ENCODE measurements at places on chromosomes 12 and 14. TPM values are rescaled to one million over a fixed set of nuclear protein-coding genes. Genes with fewer than 3 reads are reported as not detected.

DNA sequence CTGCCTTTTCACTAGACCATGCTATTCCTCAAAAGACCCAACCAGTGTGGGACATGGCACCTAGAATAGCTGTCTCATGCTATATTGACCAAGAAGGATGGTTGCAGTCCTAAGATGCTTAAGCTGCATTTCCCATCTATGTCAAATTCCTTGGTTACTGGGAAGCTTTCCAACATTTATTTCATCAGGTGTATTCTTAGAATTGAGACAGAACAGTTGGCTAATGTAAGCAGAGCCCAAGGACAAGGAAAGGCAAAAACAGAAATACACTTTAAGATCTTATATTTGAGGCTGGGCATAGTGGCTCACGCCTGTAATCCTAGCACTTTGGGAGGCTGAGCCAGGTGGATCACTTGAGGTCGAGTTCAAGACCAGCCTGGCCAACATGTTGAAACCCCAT, 24.7 kb downstream of the ARG2 start:
- DNase-seq = no peak

DNA sequence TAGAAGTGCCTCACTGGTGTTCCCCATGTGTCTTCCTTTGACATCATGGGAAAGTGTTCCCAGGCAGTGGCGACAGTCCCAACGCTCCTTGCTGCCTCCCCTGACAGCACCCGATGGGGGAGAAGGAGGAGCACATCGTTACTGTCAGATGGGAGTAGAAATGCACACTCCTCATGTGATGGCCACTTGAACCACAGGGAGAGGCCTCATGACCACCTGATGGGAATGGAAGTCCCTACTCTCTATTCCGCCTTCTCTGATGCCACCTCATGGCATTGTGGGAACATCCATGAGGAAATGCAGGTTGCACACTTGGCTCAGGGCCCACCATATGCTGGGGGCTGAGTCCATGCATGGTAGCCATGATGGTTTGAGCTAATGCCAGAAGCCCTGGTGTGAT, 14.3 kb upstream of the CORO1C start:
- DNase-seq = no peak

- no peak for DNase-seq
Observed at GRCh38 chr14:89458713-89459420, 41.8 kb upstream of the FOXN3 start.

GRCh38 chr12:11771356-11771755, 121.9 kb downstream of the ETV6 start:
- DNase-seq = no peak

- no peak for DNase-seq
Observed at GRCh38 chr14:53533384-53533970, 380.4 kb upstream of the DDHD1 start.

Gene ITGB7
- total RNA-seq = not detected

- DNase-seq = no peak
Observed at GRCh38 chr12:5432011-5432400, at the start of gene NTF3. Gene NTF3, plus strand, starts transcription at chr12:5432108. Its CDS starts 217 bp downstream, at chr12:5432325.

GRCh38 chr12:118925826-118926225, 55.5 kb upstream of the SRRM4 start:
- DNase-seq = no peak

Gene TC2N
- total RNA-seq = 0.05 TPM

Gene DCN
- total RNA-seq = 71.4 TPM

Gene ZDHHC22
- 0.03 TPM for total RNA-seq

Gene CCDC198
- total RNA-seq = not detected

GRCh38 chr14:102503641-102504327, 5.8 kb downstream of the ANKRD9 start:
- no peak for DNase-seq

Gene TAC3
- total RNA-seq = not detected

DNA sequence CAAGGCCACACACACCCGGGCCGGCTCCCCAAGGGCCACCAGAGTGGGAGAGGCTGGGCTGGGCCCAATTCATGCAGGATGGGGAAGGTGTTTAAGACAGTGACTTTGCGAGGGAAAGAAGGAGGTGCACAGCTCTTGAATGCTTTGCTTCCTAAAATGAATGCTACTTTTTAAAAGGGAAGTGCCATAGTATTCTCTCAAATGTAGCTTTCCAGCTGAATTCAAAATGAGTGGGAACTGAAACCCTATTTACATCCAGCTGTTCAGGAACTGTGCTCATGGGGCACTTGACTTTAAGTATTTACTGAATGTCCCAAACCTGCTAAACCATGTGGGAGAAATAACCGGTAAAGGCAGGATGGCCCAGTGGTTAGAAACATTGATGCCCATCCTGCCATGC, 7.6 kb downstream of the ITPK1 start:
- DNase-seq = no peak

GRCh38 chr12:101700299-101700820, 2.9 kb downstream of the CHPT1 start:
- no peak for DNase-seq

DNA sequence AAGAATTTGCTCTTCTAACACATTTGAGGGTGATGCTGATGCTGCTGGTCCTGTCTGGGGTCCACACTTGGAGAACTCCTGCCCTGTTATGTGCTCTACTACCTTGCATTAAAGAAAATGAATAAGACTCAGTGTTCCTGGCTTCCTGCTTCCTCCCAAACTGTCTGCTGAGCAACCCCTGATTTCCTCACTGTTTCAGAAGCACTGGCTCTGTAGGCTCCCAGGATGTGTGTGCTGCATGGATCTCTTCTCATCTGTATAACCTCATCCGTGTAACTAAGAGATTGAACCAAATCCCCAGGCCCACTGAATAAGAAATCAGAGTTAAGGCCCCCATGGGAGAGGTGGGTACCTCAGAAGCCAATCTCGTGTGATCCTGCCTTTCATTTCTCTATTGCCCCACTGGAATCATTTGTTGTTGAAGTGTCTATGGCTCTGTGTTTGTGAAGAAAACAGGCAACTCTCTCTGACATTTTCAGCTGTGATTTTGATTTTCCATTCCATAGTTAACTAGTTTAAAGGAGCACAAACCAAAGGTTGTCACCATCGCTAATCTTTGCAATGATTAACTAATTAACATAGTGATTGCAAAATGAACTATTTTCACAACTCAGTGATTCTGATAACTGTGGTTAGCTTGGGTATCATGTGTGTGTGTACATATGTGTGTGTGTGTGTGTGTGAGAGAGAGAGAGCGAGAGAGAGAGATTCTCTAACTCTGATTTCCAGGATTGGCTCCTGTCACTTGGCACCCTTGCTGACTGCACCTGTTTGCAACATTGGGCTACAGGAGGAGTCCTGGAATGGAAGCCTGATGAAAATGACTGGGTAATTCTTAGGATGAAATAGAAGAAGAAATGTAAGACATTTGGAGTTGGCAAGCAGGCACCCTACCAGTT, 196.2 kb downstream of the SLC38A4 start:
- no peak for DNase-seq

- no peak for DNase-seq
Observed at GRCh38 chr12:108477055-108477880, 37.8 kb upstream of the FICD start.

Gene HOXC9
- total RNA-seq = 9.6 TPM

- DNase-seq = no peak
Observed at GRCh38 chr12:125988545-125988944, 923.3 kb downstream of the AACS start.

Gene MNAT1
- 115 TPM for total RNA-seq

DNA sequence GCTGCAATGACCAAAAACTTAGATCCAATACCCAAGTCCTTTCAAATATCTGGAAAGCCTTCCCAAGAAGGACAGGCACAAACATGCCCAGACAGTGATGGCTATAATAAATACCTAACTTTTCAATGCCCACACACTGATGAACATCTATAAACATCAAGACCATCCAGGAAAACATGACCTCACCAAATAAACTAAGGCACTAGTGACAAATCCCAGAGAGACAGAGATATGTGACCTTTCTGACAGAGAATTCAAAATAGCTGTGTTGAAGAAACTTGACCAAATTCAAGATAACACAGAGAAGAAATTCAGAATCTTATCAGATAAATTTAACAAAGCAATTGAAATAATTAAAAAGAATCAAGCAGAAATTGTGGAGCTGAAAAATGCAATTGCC, 38.7 kb upstream of the INSM2 start:
- DNase-seq = no peak

DNA sequence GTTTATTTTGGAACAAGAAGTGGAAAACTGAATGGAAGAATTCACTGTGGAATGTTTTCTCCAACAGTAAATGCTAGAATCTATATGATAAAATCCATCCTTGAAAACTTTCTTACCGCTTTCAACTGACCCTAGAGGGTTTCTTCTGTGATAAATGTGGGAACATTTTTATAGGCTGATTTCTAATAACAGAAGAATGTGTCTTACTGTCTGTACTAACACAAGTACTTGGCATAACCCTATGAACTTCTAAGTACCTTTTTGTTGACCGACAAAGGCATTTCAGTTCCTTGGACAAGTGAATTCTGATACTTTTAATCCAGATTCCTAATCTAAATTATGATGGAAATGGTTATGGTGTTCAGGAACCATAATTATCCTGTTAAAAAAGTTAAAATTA, 1109.7 kb upstream of the FLRT2 start:
- DNase-seq = no peak

Gene ACRBP
- total RNA-seq = not detected

- no peak for DNase-seq
Observed at GRCh38 chr12:109963743-109964429, 32.3 kb downstream of the GIT2 start.

Gene TOMM20L
- total RNA-seq = not detected

- no peak for DNase-seq
Observed at GRCh38 chr12:124348659-124349380, 53.9 kb downstream of the RFLNA start.

Gene SERPINA5
- 0.42 TPM for total RNA-seq

Gene CCDC85C
- 14.5 TPM for total RNA-seq

Gene FITM1
- total RNA-seq = not detected

Gene ART4
- total RNA-seq = 0.08 TPM

- DNase-seq = no peak
Observed at GRCh38 chr12:49330032-49330619, 6.9 kb downstream of the C1QL4 start.

Gene GDF3
- not detected for total RNA-seq

DNA sequence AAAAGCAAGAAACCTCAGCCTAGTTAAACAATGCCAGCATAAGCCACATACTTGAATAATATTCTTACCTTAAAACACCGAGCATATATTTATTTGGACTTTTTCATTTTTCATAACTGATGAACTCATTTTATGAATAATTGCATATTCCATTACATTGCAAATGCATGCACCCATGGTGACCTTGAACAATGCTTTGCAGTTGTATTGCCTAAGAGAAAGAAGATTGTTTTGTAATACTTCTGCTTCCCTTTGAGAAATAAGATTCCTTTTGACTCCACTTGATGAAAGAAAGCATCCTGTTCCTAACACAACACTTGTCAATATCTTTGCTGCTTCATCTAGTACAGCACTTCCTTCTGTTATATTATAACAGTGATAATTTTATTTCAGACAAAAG, 1182.2 kb downstream of the FLRT2 start:
- DNase-seq = no peak

DNA sequence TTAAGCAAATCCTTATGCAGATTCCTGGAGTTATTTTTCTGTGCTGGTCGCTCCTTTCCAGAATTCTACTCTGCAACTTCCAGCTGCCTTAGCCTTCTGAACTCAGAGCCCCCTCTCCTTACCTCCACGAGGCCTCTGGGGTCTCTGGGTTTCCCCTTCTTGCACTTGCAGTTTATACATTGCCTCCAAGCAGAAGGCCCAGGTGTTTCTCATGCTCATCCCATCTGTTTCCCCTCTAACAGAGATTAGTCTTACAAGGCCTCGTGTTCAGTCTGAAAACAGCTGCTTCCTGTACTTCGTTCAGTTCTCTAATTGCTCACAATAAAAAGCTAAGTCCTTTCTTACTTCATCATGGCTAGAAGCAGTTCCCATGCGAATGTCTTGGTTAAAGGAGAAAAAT, 134.4 kb upstream of the FGD4 start:
- no peak for DNase-seq

Gene TBX3
- 28.8 TPM for total RNA-seq

GRCh38 chr12:54140588-54141388, 48.0 kb downstream of the SMUG1 start:
- DNase-seq = no peak

DNA sequence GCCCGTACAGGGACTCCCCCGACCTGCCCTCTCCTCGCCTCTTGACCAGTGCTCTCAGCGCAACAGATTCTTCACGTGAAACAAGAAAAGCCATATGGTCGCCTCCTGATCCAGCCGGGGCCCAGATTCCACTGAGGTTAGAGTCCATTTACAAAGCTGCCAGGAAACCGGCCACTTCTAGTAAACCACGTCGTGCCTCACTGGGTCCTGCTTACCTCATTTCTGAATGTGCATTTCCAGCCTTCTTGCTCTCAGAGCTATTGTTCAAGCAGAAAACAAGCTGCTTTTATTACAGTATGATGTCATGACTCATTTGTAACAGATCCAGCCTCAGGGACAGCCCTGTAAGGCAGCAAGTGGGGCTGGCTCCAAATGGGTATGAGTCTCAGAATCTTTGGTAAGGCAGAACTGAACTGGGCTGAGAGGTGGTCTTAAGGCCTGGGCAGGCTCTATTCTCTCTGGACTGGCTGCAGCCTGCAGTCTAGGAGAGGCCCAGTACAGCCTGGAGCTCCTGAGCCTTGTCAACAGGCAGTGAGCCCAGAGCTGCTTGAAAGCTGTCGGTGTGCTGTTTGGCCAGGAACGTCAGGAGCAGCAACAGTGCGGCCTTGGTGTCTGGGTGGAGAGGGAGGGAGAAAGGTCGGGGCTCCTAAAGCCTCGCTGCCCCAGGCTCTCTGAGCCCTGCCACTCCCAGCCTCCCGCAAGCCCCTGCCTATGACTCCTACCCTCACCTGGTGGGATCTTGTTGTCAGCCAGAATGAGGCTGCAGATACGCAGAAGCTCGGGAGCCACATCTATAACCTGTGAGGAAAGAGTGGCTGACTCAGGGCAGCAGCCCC, 8.3 kb downstream of the REC8 start:
- DNase-seq = no peak

Gene HVCN1
- not detected for total RNA-seq

Gene KRT85
- total RNA-seq = not detected

DNA sequence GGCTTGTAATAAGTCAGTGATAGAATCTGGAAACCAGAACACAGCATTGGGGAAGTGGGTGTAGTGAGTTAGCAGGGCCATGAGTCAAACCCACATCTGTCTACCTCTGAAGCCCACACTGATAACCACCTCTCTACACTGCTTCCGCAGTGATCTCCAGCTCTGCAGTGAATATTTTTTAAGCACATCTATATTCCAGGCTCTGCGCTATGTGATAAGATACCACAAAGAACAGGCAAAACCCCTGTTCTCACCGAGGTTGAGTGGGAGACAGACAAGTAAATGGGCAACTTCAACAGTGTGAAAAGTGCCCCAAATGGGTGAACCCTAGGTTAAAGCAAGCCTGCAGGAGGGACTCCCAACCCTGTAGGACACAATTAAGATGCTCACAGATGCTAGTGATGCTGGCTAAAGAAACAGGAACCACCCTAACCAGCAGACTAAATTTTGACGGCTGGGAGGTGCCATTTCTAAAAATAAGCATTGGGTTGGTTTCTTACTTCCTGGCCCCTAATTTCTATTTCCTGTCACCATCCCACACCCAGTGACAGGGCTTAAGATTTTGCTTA, 375.0 kb downstream of the DPF3 start:
- DNase-seq = no peak

Gene RAB15
- total RNA-seq = 7.7 TPM

- no peak for DNase-seq
Observed at GRCh38 chr12:674272-674781, 11.1 kb upstream of the NINJ2 start.

Gene AGAP2
- 0.89 TPM for total RNA-seq

Gene CHGA
- not detected for total RNA-seq

Gene AVPR1A
- 0.21 TPM for total RNA-seq

GRCh38 chr14:31283578-31284252, 76.1 kb upstream of the HECTD1 start:
- DNase-seq = no peak

Gene TM7SF3
- 128 TPM for total RNA-seq
